GM04503 (cell line): ENCODE measurements at places on chromosomes 3 and 15.

GRCh38 chr3:42165211-42165610 is 74.1 kb downstream of the TRAK1 start:
- no peak for DNase-seq

DNA sequence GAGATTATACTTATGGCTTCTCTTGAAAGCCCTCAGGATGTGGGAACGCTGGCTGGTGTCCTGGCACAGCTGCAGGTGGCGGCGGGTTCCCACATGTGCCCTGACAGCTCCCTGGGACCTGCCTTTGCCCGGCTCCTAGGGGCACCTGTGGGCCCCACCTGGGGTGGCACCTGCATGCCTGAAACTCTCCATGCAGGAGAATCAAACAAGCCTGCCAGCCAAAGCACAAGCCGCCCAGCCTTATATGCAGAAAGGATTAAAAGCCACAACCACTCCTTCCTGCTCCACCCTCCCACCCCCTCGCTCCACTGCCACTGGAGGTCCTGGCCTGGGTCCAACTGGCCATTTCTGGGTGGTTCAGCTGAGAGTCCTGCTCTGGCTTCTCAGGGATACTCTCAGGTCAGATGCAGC is 18.1 kb downstream of the TRPM1 start:
- no peak for DNase-seq

GRCh38 chr3:128252083-128252482 is 98.8 kb downstream of the EEFSEC start:
- no peak for DNase-seq

- DNase-seq: no peak
Measured at GRCh38 chr3:81249540-81250029, 511.9 kb downstream of the GBE1 start.

DNA sequence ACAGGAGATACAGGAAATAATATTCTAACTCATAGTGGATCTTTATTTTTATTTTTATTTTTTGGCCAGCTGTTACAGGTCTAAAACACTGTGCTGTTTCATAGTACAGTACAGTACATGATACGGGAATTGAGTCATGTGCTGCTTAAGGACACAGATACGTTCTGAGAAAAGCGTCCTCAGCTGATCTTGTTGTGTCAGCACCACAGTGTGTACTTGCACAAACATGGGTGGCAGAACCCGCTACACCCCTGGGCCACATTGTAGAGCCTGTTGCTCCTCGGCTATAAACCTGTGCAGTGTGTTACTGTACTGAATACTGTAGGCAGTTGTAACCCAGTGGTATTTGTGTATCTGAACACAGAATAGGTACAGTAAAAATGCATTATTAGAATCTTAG is 183.4 kb downstream of the OR4M2 start:
- no peak for DNase-seq

DNA sequence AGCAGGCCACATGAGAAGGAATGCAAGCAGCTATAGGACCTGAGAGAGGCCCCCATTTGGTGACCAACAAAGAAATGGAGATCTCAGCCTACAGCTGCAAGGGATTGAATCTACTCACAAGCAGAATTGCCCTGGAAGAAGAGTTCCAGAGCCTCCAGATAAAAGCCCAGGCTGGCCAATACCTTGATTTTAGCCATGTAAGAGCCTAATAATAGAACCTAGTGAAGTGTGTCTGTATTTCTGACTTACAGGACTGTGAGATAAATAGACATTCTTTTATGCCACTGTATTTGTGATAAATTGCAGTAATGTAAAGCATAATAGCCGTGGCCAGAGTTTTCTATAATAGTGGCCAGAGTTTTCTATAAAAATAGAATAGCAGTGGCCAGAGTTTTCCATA is 254.6 kb downstream of the PYDC2 start:
- no peak for DNase-seq

DNA sequence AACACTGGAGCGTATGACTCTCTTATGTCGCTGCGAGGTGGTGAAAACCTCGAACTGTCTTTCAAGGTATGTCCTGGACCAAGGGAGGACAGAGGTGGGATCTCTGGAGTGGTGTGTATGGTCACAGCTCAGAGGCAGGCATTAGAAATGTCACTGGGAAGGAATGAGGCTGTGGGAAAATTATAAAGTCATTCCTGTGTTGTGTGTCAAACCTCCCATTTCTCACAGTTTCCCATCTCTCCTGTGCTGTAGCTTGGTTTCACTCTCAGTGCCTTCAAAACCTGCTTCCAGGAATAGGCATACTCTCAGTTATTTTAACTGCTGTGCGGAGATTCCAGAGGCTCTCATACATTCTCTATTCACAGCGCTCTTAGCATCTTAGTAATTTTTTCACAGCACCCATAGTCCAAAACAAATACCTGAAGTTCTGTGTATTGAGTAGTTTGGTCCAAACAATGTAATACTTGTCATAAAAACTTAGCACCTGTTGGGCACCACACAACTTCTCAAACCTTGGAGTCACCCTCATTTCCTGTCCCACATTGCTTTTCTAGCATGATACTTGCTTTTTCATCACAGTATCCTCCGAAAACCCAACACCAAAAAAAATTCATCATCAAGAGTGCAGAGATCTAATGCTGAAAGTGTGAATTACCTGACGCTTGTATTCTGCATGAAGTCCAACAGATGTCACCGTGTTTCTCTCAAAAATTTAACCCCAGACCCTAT is 36.9 kb downstream of the GALNT15 start:
- peak; percentile 27 for DNase-seq

- no peak for DNase-seq
Measured at GRCh38 chr3:134852893-134853351, 57.9 kb downstream of the EPHB1 start.

GRCh38 chr3:11601446-11602238 is 42.1 kb downstream of the VGLL4 start:
- DNase-seq: no peak

GRCh38 chr3:160980740-160981139 is 124.4 kb downstream of the B3GALNT1 start:
- DNase-seq: no peak

- no peak for DNase-seq
Measured at GRCh38 chr3:60890226-60890625, 361.0 kb downstream of the FHIT start.

DNA sequence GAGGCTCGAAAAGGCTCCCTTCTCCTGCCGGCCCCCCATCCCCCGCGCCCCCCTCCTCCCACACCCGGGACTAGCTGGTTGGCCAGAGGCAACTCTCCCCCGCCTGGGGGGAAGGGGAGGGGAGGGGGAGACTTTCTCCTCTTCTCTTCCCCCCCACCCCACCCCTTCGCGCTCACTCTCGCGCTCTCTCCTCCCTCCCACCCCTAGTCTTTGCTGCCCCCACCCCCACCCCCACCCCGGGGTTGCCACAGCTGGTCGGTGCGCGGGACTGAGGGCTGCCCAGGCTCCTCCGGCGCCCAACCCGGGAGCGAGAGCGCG is 710 bp downstream of the MECOM start:
- DNase-seq: no peak

DNA sequence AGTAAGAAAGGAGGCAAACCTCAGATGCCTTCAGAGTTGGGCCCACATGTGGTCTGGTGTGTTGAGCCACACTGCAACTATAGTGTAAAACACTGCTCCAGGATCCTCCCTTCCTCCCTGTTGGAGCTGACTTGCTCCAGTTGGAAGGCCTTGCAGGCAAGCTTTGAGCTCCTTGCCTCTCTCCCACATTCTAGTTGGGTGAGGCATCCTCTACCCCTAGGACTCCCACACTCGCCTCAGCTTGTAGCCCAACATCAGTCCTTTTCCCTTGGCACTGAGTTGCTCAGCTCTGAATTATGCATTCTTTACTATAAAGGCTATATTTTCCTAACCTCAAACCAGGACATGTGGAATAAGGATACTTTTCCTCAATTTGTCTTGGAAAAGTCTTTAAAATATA is 143.9 kb downstream of the NECTIN3 start:
- no peak for DNase-seq
